ENCODE measurements at places on chromosomes 16 and 17.

- peak; percentile 64 for DNase-seq
Observed at GRCh38 chr17:77323413-77324171, 182.8 kb downstream of the SEC14L1 start.

- no peak for DNase-seq
Observed at GRCh38 chr17:16459271-16459670, 32.7 kb downstream of the LRRC75A start.

DNA sequence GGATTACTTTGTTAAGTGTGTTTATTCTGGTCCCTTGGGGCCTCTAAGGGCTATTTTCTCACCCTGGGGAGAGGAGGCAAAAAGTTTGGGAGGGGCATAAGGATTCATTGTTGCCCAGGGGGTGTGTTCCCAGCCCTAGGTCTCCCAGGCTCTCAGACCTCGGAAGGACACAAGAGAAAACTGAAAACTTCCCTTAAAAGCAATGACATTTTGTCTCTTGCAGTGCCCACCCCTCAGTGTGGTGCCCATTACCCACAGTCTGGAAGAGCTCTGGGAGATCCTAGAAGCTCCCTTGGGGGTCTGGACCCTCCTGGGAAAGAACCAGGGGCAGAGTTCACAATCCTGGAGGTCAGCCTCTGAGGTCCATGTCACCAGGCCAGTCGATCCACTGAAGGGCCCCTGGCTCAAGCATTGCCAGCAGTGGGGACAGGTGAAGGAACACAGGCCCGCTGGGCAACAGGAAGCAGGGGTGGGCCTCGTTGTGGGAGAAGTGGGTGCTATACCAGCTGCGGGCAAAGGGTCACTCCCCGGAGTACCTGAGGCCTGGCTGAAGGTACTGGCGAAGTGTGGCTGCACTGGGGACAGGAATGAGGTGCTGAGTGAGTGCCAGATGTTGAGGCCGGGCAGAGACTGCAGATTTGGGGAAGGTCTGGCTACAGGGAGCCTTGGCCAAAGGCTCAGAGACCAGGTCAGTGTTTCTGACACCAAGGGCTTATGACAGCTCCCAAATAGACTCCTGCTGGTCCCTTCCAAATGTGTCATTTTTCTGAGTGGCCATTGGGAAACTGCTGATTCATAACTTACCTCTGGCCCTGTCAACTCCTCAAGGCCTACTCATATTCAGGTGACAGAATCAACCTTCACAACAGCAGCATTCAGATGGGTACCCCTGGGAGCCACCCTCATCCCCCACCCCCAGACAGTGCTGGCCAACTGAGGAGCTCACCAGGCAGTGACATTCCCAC is 4.6 kb upstream of the ZNF747 start:
- DNase-seq = no peak

DNA sequence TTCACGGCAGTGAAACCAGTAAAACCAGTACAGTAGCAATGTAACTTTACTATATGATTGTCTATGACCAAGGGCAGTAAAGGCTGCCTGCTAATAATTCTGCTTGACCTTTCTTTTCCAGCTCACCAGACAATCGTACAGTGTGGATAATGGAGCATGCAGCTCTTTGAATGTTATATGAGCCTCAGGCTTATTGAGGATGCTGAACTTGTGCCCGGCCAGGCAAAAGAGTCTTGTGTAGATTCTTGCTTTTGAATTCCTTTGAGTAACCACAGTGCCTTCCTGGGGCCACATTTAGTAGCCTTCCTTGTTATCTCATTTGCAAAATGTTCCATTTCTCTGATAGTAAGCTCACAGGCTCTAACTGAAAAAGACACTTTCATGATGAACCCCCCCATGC is 131.8 kb downstream of the CDH11 start:
- no peak for DNase-seq

DNA sequence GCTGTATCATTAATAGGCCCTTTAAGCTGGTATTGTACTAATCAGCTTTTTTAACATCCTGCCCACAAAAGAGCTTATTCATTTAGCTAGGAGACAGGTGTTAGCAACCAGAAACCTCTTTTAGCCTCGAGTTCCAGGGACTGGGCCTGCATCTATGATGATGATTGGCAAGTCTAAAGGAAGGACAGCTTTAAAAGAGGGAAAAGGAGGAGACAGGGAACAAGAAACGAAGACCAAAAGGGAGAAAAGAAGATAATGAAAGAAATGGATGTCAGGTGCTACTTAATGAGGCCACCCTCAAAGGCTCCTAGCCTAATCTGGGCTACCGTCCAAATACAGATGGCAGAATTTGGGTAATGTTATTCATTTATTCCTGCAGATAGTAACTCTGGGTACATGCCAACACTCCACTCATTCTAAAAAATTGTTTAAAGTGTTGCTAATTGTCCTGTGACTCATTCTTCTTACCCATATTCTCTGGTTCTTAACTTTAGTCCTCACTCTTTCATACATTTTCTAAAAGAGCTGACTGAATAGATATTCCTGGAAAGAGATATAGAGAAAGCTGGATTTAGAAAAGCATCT is 18.7 kb upstream of the RFFL start:
- DNase-seq = no peak

DNA sequence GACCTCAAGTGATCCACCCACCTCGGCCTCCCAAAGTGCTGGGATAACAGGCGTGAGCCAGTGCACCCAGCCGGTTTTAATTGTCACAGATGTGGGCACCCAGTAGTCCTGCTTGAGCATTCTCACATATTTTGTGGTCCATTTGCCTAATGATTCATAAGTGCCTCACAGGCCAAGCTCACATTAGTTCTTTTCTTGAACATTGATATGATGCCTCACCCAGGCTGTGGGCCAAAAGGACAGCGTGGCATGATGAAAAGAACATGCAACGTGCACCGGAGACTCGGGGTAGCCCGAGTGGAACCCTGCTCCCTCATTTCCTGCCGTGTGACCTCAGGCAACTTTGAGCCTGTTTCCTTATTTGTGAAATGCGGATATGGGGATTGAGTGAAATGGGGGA is 181.9 kb downstream of the SNX29 start:
- DNase-seq = no peak

DNA sequence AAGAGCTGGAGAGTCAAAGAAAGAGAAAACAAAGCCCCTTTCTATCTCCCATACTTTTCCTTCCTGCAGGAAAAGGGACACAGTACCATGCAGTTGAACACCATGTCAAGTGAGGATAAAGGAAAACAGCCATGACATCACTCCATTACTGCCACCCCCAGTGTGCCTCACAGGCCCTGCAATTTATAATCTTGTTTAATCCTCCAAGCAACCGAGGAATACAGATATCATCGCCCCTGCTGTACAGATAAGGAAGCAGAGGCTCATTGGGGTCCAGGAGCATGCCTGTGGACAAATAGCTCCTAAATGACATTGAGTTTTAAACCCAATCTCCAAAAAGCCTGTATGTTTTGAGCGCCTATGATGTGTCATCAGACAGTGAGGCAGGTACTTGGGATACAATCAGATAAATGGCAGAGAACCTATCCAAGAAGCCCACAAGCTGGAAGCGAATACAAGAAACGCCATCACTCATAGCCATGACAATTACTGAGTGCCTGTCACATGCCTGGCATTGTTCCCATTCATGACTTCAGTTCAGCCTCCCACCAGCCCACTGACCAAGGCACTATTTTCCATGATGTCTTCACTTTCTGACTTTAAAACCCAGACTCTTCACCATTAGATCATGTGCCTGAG is 45.5 kb downstream of the CPPED1 start:
- no peak for DNase-seq

- peak; percentile 74 for DNase-seq
Observed at GRCh38 chr17:77320485-77321256, 179.9 kb downstream of the SEC14L1 start.

- no peak for DNase-seq
Observed at GRCh38 chr17:78818932-78819331, 21.7 kb downstream of the USP36 start.

GRCh38 chr16:57938936-57939871 is 31.7 kb downstream of the CNGB1 start:
- no peak for DNase-seq

DNA sequence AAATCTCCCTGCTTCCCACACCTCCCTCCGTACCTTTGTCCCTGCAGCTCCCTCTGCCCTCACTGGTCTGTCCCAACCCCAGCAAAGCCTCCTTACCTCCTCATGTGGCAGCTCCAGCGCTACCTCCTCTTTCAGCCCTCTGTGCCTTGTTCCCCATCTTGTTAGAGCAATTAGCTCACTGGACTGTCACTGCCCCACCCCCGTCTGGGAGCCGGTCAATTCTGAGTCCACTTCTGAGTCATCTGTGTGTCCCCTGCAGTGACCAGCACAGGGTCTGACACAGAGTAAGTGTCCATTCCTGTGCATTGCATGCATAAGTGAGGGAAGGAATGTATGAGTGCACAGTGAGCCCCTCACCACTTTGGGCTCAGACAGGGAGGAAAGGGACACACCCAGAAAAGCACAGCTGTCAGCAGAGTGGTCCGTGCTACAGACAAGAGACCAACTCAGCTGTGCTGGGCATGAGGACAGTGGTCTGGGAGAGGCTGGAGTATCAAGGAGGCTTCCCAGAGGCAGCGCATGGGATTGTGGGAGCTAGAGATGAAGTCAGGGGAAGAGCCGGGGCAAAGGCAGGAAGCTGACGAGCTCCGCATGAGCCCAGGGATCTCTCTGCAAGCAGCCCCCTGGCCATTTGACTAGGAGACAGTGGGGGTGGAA is 45.9 kb downstream of the PITPNM3 start:
- DNase-seq = no peak

GRCh38 chr17:36937001-36937958 is at the start of gene LHX1:
LHX1 (plus strand) TSS chr17:36937475; CDS start chr17:36938198, 723 bp downstream.
- DNase-seq = peak; percentile 44

DNA sequence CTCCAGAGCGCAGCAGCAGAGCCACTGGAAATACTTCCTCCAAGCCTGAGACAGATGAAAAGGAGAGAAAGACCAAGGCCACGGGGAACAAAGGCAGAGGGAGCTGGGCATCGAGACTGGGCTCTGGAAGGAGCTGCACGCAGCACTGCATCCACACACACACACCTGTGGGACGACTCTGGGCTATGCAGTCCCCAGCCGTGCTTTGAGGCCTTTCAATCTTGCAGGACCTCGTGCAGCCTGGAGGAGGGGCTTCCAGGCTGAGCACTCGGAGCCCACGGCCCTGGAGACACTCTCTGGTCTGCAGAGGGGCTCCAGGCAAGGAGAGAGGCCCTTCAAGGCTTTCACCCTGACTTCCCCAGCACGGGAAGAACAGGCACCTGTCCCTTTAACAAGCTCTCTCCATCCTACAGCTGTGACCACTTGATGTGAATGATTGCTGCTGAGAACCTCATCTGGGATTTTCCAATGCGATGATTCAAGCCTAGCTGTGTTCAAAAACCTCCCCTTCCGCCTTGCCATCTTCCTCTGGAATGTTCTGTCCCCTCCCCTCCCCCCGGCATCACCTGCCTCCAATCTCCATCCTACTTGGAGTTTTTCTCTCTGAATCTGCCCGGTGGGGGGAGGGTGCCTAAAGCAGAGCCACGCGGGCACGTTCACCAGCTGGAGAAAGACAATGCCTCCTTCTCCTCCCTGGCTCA is 37.5 kb downstream of the RBFOX3 start:
- no peak for DNase-seq

DNA sequence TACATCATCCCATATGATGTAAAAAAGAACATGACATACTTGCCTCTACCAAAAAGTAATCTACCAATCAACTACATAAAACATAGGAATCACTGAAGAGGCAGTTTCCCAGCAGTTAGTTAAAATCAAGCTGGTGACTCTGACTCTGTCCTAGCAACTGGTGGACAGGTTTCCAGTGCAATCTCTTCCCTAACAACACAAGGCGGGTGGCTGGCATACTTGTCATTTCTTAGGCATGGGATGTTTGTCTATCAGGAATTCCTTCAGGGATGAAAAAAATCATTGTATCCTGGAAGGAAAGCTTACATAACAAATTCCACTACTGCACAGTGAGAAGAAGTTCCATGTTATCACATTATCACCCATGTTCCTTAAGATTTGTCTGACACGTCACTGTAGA is 50.9 kb downstream of the HELZ start:
- no peak for DNase-seq

- peak; percentile 85 for DNase-seq
Observed at GRCh38 chr17:74960570-74961342, 11.8 kb downstream of the HID1 start.

DNA sequence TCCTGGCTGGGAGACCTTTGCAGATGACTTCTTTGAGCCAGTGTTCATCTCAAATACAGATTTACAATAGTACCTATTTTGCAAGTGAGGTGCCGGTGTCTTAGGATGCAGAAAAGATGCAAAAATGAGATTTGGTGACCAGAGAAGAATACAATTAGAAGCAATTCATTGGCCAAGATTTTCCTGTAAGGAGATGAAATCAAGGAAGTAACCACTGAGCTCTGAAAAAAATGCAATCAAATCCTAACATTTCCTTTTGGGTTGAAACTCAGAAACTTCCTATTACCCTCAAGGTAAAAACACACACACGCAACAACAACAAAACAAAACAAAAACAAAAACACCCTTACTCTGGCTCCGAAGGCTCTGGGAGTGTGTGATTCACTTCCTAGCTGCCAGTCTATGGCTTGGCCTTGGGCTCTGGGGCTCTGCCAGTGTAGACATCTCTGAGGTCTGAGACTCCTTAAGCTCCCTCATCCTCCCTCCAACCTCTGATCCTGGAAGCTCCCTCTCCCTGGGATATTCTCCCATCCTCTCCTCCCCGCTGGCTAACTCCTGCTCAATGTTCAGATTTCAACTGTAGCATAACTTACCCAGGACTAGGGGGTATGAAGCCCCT is 16.8 kb upstream of the MT4 start:
- no peak for DNase-seq

DNA sequence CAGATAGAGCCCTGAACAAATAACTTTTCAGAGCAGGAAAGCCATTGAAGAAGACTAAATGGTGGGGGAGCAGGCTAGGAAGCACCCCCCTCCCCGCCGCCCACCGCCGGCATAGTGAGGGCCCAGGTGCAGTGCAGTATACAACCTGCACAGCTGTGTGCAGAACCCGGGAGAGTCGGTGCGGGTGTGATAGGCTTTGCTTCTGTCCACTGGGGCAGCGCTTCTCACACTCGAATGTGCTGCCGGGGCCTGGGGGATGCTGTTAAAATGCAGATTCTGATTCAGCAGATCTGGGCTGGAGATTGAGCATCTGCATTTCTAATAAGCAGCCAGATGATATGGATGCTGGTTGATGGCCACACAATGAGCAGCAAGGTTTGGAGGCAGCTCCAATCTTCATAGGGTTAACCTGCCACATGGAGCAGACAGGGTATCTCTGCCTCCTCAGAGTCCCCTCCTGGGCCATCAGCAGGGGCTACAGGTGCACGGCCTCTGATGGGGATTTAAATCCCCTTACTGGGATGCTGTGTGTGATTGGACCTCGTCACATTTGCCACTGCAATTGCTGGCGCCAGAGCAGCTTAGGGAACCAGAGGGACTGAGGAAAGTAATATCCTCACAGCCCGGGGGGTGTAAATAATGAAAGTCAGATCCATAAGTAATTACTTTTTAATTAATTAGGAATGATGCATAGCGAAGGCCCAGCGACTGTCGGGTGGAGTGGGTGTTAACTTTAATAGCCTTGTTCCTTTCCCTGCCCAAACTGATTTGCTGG is 172.0 kb upstream of the RPL38 start:
- DNase-seq = no peak

- no peak for DNase-seq
Observed at GRCh38 chr17:4796552-4796920, 572 bp downstream of the PSMB6 start.

Data from GM13976 (cell line).